ENCODE measurements at places on chromosomes 13 and 19.
A peak's percentile ranks its signal among the peaks of the same experiment; 100 is the strongest.

GRCh38 chr13:77919246-77919920 lies 752 bp upstream of the EDNRB start:
- no peak for DNase-seq

DNA sequence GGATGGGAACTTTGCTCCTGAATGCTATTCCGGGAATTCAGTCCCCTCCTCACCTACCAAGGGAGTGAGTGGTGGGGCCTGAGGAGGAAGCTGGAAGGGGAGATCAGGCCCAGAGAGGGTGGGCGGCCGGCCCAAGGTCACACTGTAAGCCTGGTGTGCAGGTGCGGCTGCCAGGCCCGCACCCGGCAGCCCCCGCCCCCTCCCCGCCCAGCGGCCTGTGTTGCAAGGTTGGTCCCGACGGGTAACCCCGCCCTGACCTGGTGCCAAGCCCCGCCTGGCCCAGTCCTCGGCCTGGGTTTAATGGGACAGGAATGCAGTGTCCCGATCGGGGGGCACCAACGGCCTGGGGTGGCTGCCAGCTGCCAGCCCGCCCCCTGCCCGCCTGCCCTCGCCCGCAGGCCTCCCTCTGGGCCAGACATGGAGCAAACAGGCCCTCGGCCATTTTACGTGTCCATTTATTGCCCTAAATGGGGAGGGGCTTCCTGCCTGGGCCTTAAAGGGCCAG lies 5.5 kb downstream of the ZBTB7A start:
- DNase-seq = peak; percentile 79

- no peak for DNase-seq
These were observed 13.2 kb downstream of the KLK5 start for GRCh38 chr19:50939596-50939995.

DNA sequence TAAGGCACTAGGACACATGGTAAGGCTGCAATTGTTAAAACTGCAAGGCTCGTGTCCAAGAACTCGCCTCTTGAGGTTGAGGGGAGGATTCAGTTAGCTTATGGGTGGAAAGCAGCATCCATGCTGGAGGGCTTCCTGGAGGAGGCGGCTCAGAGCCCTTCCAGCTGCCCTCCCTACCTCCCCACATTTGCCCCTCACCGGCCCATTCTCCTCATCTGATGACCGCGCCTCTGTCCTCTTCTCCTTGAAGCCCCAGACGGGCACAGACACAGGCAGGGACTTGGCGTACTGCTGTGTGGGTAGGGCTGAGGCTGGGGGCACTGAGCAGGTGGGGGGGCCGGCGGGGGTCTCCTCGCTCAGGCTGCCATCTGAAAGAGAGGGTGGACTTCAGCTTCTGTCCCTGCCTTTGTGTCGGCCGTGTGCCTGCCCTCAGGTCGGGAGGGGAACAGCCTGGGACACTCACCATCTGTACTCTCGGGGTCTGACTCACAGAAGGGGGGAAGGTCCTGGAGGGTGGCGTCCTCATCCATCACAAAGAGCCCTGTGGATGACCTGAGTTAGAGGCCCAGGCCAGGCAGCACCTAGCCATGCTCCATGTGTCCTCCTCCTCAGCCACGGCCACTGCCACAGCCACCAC lies 4.1 kb upstream of the PNKP start:
- no peak for DNase-seq

DNA sequence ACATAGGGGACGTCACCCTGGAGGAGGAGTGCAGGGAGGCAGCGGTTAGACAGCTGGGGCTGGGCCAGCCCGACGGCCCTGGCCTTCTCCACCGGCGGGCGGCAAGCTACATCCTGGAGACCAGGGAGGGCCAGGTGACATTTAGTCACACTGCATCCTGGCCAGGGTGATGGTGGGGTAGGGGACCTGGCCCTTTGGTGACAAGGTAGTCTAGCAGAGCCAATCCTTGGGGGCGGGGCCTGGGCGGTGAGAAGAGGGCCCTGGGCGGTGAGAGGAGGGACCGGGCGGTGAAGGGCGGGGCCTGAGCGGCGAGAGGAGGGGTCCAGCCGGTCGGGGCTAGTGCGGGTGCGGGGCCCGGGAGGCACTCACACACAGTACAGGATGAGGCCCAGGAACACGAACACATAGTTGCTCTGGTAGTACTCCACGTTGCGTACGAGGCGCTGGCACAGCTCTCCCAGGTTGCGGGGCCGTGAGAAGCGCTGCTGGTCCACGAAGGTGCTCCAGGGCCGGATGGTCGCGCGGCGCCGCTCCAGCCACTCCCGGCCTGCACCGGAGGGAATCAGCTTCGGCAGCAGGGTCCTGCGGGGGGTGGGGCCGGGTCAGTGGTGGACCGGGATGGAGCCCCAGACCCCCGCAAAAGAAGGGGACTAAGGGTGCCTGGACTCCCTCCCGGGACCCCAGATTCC lies 610 bp downstream of the RABAC1 start:
- peak; percentile 94 for DNase-seq

DNA sequence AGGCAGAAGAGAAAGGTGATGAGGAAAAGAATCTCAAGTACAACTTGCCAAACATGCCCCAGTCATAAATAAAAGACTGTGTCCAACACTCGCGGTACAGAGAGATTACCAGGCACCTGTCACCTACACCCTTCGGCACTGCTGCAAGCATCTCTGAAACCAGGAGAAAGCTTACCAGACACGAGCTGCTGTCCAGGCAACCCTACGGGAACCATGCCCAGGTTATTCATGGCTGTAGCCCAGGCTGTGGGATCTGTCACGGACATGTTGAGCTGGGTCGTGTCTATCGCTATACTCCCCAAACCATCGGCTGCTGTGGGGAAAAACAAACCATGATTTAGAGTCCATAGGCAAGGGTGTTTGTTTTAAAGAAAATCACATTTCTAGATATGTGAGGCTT lies 375.0 kb downstream of the ENOX1 start:
- no peak for DNase-seq

GRCh38 chr13:99322297-99323103 lies 15.3 kb upstream of the GPR183 start:
- DNase-seq = peak; percentile 76

DNA sequence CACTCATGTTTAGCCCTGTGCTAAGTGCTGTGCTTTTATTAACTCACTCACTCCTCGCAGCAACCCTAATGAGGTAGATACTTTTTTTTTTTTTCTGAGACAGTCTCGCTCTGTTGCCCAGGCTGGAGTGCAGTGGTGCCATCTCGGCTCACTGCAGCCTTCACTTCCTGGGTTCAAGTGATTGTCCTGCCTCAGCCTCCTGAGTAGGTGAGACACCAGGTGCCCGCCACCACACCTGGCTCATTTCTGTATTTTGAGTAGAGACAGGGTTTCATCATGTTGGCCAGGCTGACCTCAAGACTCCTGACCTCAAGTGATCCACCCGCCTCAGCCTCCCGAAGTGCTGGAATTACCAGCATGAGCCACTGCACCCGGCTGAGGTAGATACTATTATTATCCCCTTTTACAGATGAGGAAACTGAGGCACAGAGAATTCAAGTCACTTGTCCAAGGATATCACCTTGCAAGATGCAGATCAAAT lies 2.5 kb downstream of the ITPKC start:
- DNase-seq = no peak

DNA sequence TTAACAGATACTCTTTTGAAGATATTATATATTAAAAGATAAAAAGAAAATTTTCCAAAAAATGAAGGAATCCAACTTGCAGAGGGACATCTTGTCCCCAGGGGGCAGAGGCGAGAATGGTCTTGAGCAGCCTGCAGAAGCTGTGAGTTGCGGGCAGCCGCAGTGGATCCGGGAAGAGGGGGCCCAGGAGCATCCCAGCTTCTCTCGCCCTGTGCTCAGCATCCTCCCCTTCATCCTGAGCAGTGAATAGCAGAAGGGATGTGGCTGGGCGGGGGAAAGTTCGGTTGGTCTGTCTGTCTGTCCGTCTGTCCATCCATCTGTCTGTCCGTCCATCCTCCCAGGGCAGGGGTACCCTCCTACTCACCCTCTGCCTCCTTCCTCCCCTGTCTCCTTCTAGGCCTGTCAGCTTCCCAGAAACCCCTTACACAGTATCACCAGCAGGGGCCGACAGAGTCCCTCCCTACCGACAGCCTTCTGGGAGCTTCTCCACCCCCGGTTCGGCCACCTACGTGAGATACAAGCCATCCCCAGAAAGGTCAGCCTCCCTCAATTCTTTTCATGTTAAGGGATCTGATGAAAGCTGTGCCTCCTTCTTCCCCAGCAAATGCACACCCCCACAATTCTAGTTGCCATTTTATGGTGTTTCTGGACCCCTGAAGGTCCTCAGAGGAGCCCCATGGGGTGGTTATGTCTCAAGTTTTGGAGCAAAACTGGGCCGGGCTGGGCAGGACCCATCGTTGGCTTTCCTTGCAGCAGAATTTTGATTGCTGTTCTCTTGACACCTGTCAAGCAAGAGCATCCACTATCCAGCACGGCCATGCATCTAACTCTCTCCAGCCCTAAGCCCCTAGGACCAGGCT lies 81.6 kb downstream of the DPF1 start:
- peak; percentile 72 for DNase-seq

- DNase-seq = no peak
These were observed 92.4 kb downstream of the KL start for GRCh38 chr13:33108620-33109019.

DNA sequence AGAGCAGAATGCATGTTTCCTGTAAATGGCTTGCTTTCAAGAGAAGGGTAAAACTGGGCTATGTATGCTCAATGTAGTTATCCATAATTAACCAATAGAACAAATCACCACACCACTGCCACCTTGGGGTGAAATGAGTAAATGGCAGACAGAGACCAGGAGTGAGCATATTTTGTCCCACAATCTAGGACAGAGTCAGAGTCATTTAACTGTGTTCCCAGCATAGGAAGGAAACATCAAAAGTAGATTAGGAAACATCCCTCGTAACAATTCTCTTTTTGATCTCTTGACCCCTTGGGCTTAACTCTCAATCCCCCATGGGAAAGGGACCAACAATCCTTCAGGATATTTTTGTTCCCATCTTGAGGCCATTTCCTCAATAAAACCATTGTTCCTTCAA lies 224.8 kb downstream of the NHLRC3 start:
- peak; percentile 66 for DNase-seq

- peak; percentile 90 for DNase-seq
These were observed 4.0 kb downstream of the EBI3 start for GRCh38 chr19:4233282-4233853.

- no peak for DNase-seq
These were observed at the start of gene CPAMD8 for GRCh38 chr19:17026706-17027534. TSS of gene CPAMD8 (minus strand) at chr19:17026810. CDS start at chr19:17026642, 168 bp downstream.

GRCh38 chr13:105814219-105814901 lies 721.1 kb downstream of the EFNB2 start:
- DNase-seq = no peak

DNA sequence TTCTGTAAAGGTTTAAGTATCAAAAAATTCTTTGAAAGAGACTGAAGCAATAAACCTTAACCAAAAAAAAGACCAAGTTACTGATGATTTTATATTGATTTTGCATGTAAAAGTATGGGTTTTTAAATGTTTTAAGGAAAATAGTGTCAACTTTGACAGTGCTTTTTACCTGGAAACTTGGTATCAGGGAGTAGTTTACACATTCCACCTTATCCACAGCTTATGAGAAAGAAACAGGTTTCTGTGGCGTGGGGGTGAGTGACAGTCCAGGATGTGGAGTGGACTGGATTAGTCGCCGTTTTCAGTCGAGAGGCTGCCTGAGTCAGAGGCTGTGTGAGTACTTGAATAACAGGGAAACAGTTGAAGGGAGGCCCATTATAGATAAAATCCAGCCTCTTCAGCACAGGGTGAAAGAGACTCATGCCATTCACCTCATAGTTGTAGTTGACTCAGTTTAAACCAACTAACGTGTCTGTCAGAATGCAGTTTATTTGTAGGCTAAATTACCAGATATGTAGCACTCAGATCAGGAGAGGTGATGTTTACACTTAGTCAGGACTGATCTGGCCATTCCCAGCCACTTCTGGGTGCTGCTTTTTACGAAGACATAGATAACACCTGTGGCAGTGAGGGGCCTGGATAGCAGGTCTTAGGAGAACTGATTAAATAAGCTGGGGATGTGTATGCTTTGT lies 595 bp upstream of the GPR183 start:
- peak; percentile 89 for DNase-seq

- no peak for DNase-seq
These were observed 31.5 kb upstream of the CHST8 start for GRCh38 chr19:33590224-33590623.

GRCh38 chr13:50214514-50214913 lies 199.3 kb downstream of the KCNRG start:
- DNase-seq = no peak

- no peak for DNase-seq
These were observed 155.2 kb downstream of the DPF1 start for GRCh38 chr19:38068826-38069225.

DNA sequence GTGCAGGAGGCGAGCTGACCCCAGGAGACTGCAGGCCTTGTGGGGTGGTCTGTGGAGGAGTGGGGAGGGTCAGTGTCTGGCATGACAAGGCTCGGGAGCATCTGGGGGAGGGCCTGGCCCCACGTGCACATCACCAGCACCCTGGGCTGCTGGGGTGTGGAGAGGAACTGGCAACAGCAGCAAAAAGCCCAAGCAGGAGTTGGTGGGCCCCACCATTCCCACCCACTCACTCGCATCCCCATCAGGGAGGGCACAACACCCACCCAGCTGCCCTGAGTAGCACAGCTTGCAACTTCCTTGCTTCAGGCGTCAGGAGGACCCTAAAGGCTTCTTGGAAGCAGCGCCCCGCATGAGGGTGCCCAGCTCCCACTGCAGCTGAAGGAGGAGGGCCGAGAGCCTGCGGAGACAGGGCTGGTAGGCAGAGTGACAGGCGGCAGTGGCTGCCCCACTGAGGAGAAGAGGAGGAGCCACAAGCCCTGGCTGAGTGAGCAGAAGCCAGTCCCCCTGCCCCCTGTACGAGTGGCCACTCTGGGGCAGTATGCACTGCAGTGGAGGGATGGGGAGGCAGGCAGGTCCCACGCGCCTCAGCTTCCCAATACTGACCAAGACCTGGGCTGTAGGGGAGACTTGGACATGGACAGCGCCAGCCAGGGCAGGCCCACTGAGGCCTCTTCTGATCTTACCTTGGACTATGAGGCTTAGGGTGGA lies 26.5 kb downstream of the ELL start:
- no peak for DNase-seq

- DNase-seq = no peak
These were observed 1.2 kb downstream of the LACC1 start for GRCh38 chr13:43880926-43881325.

DNA sequence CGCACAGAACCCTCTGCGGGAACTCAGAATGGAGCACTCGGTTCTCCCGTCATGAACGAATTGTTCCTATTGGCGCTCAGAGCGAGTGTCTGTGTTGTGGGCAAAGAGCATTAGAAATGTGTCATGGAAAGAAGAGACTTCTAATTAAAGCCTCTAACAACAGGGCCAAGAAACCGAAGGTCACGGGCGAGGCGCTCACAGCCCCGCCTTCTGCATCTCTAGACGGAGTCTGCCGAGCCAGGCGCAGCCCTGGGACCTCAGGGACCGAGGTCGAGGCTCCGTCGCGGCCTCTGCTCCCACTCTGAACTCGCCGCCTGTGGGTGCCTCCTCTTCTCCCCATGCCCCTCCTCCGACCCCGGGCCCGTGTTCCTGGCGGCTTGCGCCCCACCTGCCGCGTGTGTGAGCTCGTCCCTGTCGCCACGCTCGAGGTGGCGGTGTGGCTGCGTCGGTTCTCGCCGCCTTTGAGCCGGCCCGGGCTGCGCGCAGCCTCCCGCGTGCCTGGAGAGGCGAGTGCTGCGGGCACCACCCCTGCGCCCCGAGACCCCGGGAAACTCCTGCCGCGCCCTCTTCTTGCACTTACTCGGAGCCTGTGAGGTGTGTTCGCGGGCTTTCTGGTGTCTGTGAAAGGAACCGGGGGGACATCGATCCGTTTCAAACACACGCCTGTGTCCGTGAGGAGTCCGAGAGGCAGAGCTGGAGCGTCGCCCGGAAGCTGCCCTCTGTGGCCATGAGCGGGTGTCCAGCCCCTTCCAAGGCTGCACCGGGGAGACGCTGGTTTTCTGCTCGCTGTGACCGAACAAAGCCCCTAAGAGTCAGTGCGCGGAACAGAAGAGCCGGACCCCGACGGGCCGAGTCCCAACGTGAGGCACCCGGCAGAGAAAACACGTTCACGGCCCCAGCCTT lies 45.4 kb upstream of the SPACA7 start:
- DNase-seq = no peak
